ENCODE measurements at places on chromosomes 5 and 9. TPM values are rescaled to one million over a fixed set of nuclear protein-coding genes. Genes with fewer than 3 reads are reported as not detected.

The CNTNAP3 gene
- total RNA-seq, result 12.2 TPM

The ANKRD34B gene
- total RNA-seq, result not detected

The LRRC19 gene
- not detected for total RNA-seq

The CDO1 gene
- total RNA-seq, result not detected

The AGXT2 gene
- total RNA-seq, result not detected

The PCDHB3 gene
- not detected for total RNA-seq

The LIX1 gene
- total RNA-seq, result not detected

The IFNA4 gene
- total RNA-seq, result not detected

The PCDHGA1 gene
- total RNA-seq, result 0.48 TPM

The GMCL2 gene
- not detected for total RNA-seq

Measured in A549 treated with DMSO at 1 μM for 4 hours (cell line).